ENCODE measurements at places on chromosomes 4 and X.
A peak's percentile ranks its signal among the peaks of the same experiment; 100 is the strongest.

DNA sequence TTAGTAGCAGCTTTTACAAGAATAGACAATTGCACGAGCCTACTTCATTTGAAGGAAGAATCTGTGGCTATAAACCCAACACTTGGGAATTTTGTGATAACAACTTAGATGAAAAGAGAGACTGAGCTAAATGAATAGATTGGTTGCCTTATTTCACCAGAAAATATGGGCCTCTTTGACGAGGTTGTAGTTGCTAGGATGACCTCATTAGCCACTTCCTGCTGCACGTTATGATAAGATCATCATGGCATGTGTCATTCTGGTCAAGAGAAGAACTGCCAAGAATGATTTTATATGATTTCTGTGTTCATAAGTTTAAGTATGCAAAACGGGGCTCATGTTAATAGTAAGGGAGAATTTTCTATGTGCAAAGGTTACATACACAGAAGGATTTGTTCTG is 321.9 kb upstream of the GIMD1 start:
- no peak for DNase-seq

DNA sequence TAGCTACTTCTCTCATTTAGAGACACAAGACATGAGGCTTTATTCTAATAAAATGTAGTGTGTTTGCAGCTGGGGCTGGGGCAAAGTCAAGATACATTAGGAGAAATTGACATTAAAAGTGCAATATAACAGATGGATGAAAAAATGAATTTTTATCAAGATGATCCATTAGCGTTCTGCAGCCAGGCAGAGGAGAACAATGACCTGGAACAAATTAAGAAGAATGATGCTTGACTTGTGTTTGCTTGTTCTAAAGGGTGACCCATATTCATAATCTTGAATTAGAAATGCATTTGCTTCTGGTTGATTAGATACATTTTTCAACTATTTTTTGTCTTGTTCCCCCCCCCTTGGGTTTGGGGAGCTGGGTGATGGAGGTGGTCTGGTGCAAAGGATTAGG is 439.5 kb upstream of the BOD1L1 start:
- no peak for DNase-seq

GRCh38 chr4:83504503-83504902 is 19.6 kb upstream of the ABRAXAS1 start:
- DNase-seq = no peak

DNA sequence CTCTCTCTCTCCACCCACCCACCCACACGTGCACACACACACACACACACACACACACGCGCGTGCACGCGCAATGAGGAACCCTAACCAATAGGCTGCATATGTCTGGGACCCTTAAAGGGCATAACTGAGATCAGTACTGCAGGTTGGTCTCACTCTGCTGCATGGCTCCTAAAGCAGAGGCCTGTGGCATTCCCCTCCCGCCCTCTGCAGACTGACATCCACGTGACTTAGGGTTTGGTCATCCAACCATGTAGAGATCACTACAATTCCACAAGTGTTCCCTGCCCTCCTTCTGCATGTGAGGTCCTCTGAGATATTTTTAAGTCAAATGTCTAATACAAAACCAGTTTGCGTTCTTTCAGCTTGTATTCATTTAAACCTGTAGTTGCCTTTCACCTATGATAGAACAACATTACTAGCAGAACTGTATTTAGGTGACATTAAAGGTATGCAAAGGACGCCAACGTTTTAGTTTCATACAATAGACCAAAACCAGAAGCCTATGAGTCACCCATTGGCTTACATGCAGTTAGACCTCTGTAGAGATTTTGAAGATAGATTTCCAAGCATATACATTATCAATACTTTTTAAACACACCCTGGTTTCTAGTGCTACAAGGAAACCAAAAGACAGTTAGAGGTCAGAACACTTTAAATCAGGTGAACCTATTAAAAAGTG is 10.1 kb downstream of the XAGE5 start:
- DNase-seq = no peak

DNA sequence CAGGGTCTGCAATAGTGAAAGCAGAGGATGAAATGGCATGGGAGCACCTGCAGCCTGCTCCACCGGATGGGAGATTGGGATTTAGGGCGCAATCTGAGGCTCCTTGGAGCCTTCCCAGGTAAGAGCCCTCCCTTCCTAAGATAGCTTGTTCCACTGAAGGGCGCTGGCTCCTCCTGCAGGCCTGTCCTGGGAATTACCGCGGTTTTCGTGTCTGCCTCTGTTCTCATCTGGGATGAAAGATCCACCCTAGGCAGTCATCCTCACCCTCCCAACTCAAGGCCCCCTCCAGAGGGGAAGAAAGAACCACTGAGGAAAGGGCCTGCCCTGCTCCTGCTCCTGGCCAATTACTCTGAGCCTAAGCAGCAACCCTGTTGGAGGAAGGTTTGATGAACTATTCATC is 547.5 kb downstream of the SMARCA1 start:
- peak; percentile 39 for DNase-seq

GRCh38 chr4:169341490-169341889 is 70.7 kb upstream of the SH3RF1 start:
- DNase-seq = peak; percentile 86

- no peak for DNase-seq
These were observed 156.4 kb upstream of the PCDH10 start for GRCh38 chr4:132992686-132993085.

DNA sequence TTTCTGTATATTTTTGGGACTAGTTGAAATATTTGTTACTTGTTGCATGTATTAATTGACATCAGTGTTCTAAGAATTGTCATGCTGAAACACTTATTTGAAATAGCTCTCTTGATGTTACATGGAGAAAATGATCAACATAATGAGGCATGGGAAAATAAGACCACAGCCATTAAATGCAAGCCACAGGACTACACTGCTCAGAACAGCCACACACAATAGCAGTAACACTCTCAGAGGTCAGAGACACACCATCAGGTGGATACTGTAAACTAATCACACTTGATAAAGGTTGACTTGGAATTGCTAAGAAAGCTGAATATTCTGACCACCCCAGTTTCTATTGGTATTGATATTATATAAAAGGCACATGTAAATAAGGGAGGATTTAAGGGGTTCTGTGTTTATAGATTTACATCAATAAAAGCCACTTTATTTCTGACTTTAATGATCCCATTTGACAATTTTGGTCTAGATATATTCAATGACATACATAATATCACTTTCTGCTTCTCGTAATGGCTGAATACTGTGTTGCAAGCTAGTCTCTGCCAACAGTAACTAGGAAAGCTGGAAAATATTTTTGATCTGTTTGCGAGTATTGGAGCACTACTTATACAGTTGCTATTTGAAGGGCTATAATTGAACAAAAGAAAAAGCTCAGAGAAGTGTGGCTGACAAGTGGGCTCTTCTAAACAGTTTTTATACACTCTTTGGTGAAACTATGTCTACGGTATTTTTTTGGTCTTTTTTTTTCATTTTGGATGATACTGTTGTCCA is 876.5 kb upstream of the INTU start:
- no peak for DNase-seq

GRCh38 chr4:80113615-80114014 is 40.6 kb upstream of the ANTXR2 start:
- no peak for DNase-seq

DNA sequence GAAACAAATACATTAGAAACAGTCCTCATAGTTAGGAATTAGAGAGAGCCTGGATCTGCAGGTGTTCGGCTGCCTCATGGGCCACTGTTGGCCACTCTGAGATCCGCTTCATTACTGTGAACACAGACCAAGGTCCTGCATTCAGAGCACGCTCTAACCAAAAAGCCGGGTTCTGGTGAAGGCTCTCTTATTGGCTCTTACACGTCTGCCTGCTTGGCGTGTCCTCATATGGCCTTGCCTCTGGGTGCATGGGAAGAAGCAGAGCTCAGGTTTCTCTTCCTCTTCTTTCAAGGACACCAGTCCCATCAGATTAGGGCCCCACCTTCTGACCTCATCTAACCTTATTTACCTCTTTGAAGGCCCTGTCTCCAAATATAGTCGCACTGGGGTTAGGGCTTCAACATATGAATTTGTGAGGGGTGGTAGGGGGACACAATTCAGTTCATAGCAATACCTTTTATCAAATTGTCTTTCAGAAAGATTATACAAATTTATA is 37.1 kb upstream of the ELF2 start:
- DNase-seq = peak; percentile 70

- peak; percentile 95 for DNase-seq
These were observed at the start of gene SLC16A2 for GRCh38 chrX:74421036-74421739. SLC16A2 (plus strand) TSS chrX:74421493; CDS start chrX:74421638, 145 bp downstream.

- no peak for DNase-seq
These were observed 15.9 kb downstream of the HMGB2 start for GRCh38 chr4:173318240-173318639.

- DNase-seq = no peak
These were observed 45.2 kb downstream of the MTMR8 start for GRCh38 chrX:64350047-64350446.

- no peak for DNase-seq
These were observed 2.4 kb upstream of the ARHGEF6 start for GRCh38 chrX:136783159-136783558.

DNA sequence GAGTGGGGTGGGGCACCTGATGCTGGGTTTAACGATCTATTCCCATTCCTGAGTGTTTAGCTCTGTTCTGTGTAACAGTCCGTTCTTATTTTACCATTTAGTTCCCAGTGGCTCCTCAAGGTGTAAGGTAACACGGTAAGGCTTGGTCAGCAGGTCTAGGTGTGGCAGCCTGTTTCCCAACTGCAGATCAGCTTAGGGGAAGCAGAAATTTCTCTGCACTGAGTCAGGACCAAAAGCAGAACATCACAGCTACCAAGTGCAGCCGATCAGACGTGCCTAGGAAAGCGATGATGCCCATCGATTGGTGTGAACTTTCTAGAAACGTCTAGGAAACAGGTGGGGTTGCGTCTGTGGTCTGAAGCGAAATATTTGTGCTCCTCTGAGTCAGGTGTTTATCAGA is 240.1 kb downstream of the STIM2 start:
- DNase-seq = no peak

- DNase-seq = no peak
These were observed 33.5 kb downstream of the NYX start for GRCh38 chrX:41480508-41481260.

DNA sequence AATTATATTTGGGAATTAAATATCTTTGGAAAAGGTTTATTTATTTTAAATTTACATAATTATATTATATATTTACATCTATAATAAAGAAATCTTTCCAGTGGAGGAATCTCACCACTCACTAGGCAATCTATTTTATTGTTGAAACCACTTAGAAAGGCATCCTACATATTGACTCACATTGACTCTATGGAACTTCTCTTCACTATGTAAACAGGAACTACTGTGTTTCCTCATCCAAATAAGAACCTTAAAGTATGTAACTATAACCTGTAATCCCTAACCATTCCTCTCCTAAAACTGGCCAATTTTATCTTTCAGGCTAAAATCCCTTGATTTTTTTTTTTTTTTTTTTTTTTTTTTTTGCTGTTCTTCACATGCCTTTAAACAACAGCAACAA is 268.7 kb downstream of the MAPK10 start:
- no peak for DNase-seq

DNA sequence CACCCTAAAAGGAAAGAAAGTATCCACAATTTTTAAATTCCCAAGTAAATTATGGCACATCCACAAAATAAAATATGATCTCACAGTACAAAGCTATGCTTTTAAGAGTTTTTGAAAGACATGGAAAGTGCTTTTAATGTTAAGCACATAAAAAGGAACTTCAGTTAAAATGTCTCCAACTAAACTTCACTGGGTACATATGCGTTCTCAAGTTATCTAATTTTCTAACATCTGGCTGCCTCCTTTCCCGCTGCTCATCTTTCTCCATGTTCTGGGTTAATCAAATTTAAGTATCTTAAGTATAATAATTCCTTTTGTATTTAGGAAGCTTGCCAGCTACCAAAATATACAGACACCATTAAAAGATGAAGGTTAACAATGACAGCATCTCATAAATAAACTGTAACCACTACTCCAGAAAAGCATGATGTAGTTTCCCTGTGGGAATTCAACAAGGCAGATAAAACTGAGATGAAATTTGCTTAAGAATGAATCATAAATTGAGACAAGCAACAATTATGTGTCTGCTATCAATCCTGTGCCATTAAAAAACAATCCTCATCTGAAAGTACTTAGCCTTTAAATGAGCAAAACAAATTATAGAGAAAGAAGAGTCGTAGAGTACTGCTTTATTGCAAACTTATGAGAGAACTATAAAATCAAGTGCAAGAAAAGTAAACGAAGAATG is 25.1 kb downstream of the PRSS12 start:
- DNase-seq = no peak

GRCh38 chrX:50333308-50333707 is 128.7 kb downstream of the CCNB3 start:
- no peak for DNase-seq

DNA sequence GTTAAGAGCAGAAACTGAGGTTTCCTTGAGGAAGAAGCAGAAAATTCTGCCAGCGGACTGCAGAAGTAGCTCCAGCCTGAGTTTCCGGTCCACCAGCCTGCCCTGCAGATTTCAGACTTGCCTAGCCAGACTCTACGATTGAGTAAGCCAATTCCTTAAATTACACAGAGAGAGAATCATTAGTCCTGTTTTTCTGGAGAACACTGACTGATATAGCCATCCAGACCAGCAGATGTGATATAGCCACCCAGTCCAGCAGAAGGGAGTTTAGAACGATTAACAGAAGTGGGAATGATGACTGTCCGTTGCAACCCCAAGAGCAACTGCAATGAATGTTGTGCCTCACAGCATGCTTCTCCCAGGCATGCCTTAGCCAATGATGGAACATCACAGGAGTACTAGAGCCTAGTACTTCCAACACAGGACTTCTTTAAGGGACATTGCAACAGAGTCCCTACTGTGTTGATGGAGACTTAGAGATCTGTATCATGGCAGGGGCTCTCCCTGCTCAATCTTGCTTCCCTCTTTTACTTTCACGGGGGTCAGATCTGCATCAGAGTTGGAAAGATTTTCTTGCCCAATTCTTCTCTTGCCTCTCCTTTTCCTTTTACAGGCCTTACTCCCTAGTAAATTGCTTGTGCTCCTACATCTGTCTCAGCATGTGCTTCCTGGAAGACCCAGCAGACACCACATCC is 264.6 kb upstream of the CLNK start:
- no peak for DNase-seq

DNA sequence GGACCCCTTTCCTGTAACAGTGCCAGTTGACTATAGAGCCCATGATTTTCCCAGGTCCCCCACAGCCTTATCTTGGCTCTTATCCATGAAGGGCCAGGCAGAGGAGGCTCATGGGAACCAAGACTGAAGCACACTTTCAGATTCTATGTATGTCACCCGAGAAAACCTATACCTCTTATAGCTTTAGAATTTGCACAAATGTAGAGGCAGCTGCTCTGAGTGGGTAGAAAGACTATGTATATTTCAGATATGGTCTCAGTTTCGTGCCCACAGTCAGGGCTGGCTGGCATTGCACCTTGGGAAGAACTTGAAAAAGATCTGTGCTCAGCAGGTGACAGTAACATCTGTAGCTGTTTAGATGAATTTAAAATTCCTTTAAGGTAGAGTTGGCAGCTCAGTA is 8.3 kb upstream of the LNX1 start:
- DNase-seq = no peak
